ENCODE measurements at places on chromosomes 16 and 17. TPM values are rescaled to one million over a fixed set of nuclear protein-coding genes. Genes with fewer than 3 reads are reported as not detected.

DNA sequence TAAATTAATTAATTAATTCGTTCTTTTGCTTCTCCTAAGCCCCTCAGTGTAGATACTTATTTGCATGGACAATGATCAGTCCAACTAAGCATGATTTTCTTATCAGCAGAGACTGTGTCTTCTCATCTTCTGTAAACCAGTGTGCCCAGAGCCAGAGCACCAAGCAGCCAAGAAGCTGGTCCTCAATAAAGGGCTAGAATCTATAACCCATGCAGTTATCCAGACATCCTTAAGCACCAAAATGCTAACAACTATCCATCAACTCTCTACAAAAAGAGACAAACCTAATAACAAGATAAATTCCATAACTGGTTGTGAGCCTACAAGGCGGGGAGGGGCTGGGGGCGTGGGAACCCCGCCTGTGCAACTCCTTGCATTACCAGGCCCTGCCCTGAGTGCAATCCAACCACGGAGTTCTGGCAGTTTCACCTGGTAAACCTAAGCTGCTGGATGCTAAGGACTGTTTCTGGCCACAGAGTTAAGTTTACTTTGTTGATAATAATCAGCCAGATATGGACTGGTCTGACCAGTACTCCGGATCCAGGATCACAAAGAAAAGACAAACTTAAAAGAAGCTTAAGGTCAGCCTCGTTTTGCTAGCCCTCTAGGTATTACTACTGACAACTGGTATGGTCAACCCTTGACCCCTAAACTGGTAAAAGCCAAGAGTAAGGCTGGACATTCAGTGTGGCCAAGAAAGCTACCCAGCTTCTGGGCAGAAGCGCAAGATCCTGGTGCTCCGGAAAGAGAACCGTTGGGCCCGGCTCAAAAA, 51.5 kb downstream of the ZFHX3 start:
- H3K4me3 ChIP-seq: no peak overlapping the region
- H3K27me3 ChIP-seq: no peaks in the 10 kb centered on the region
- no peaks in the 10 kb centered on the region for H3K36me3 ChIP-seq
- H3K27ac ChIP-seq: no peak overlapping the region
- no peak for DNase-seq

DNA sequence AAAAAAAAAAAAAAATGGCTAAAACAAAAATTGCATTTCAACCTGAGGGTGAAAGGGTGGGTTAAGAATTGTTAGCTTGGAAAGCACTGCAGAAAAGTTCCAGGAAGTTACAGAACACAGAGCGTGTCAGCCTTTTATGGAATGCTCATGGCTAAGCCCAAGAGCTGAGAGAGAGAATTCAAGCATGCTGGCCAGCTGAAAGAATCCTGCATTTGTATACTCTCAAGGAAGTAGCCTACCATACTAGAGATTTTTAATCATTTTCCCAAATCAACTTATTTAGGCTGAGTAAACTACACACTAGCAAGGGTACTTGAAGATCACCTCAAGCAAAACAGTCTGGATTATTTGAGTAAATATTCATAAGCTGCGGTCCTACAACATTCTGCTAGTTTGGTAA, 153.9 kb downstream of the KCNJ2 start:
- H3K27me3 ChIP-seq: no peaks in the 10 kb centered on the region
- no peak overlapping the region for H3K27ac ChIP-seq
- H3K36me3 ChIP-seq: no peaks in the 10 kb centered on the region
- no peaks in the 10 kb centered on the region for H3K4me1 ChIP-seq
- no peak overlapping the region for H3K4me3 ChIP-seq

DNA sequence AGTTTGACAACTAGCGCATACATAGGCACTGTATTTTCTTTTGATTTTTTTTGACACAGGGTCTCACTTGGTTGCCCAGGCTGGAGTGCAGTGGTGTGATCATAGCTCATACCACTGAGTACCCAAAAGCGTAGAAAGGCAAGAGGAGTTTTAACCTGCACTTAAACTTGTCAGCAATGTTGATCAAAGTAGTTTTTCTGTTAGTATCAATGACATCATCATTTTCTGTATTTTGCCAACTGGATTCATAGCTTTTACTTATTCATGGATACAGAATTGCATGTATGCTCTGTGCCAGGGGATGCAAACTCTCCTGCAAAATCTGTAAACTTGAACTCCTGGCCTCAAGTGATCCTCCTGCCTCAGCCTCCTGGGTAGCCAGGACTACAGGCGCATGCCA, 55.9 kb upstream of the ATP2A3 start:
- no peaks in the 10 kb centered on the region for H3K27me3 ChIP-seq
- H3K4me1 ChIP-seq: peaks cover 2% of the 10 kb centered on the region
- peak overlapping the region; percentile 72 for H3K27ac ChIP-seq
- H3K4me3 ChIP-seq: no peak overlapping the region
- no peak for DNase-seq

DNA sequence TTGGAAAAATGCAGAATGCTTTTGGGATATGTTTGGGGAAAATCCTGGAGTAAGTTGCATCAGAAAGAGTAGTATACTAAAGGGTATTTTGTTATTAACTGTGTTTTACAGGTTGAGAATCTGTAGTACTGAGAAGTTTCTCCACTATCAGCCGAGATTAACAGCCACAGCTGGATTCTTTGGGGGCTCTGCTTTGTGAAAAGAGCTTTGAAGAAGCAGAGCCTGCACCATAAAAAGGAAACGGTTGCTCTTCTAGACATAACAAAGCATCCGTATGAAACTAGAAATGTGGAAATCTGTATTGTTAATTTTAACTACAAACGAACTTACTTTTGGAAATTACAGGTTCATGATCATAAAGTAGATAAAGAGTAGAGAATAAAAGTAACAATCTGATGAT, 5.3 kb downstream of the NLK start:
- no peak overlapping the region for H3K4me3 ChIP-seq
- DNase-seq: no peak
- peaks cover 2% of the 10 kb centered on the region for H3K36me3 ChIP-seq
- peaks cover 48% of the 10 kb centered on the region for H3K4me1 ChIP-seq

- H3K4me1 ChIP-seq: peaks cover 5% of the 10 kb centered on the region
- H3K4me3 ChIP-seq: no peak overlapping the region
- DNase-seq: no peak
- no peak overlapping the region for H3K27ac ChIP-seq
- peaks cover 9% of the 10 kb centered on the region for H3K36me3 ChIP-seq
Measured at GRCh38 chr16:14199624-14200023, 128.5 kb downstream of the MRTFB start.

DNA sequence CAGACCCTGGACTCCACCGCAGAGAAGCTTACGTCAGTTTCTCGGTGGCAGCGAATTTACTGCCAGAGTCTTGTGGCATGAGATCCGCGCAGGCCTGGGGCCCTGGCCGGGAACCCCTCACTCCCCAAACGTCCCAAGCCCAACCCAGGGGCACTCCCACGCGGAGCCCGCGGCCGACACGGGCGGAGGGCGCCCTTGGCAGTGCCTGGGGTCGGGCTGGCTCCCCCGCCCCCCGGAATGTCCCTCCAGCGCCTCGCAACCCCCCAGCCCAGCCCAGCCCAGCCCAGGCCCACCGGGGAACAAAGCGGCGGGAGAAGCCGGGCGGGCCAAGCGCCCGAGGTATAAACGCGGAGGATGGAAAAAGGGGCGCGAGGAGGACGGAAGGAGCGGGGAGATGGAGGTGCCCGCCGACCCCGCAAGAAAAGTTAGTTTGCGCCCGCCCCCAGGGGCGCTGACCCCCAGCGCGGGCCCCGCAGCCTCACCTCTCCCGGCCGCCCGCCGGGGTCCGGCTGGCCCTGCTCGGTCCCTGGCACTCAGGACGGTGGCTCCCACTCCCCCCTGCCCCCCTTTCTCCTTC, 330 bp downstream of the CASKIN2 start:
- no peak for DNase-seq
- H3K36me3 ChIP-seq: peaks cover 5% of the 10 kb centered on the region
- H3K4me1 ChIP-seq: peaks cover 17% of the 10 kb centered on the region
- no peak overlapping the region for H3K27ac ChIP-seq
- H3K27me3 ChIP-seq: no peaks in the 10 kb centered on the region
- peak overlapping the region; percentile 85 for H3K4me3 ChIP-seq

GRCh38 chr17:79840269-79840988, 1.2 kb upstream of the CBX4 start:
- H3K4me3 ChIP-seq: peak overlapping the region; percentile 80
- peaks cover 2% of the 10 kb centered on the region for H3K36me3 ChIP-seq

DNA sequence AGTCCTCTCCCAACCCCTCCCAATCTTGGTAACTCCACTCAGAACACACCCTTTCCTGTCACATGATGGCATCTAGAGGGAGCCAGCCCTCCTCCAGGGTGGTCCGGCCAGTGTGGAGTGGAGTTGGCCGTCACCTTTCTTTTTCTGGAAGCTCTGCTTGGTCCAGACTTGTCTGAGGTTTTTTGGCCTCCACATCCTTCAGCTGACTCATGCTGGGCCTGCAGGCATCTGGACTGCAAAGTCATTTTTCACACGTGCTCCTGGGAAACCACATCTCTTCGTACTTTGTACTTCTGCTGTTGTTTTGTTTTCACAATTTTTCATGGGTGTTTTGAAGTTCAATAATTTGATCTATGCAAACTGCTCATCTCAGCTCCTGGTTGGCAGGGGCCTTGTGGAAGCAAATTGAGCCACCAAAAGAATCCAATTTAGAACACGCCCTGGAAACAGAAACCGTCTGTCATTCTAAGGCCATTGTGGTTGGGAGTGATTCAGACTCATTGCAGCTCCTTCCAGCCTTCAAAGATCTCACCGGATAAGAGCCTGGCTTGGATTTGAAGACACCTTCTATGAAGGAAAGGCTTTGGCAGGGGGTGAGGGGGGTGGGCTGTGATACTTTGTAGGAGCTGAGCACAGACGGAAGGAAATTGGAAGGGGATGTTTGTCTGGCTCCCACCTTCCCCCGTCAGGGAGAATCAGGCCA, 42.4 kb upstream of the NF1 start:
- H3K27ac ChIP-seq: no peak overlapping the region
- no peaks in the 10 kb centered on the region for H3K27me3 ChIP-seq
- H3K4me3 ChIP-seq: no peak overlapping the region
- H3K36me3 ChIP-seq: peaks cover 6% of the 10 kb centered on the region
- no peak for DNase-seq

- H3K27ac ChIP-seq: no peak overlapping the region
- no peak for DNase-seq
- peaks cover 2% of the 10 kb centered on the region for H3K36me3 ChIP-seq
- H3K4me3 ChIP-seq: no peak overlapping the region
Measured at GRCh38 chr17:79919164-79919585, 79.9 kb upstream of the CBX4 start.

- no peak overlapping the region for H3K27ac ChIP-seq
- no peak for DNase-seq
- H3K4me1 ChIP-seq: no peaks in the 10 kb centered on the region
- peaks cover 5% of the 10 kb centered on the region for H3K27me3 ChIP-seq
Measured at GRCh38 chr17:58783380-58783779, 27.7 kb downstream of the PPM1E start.

DNA sequence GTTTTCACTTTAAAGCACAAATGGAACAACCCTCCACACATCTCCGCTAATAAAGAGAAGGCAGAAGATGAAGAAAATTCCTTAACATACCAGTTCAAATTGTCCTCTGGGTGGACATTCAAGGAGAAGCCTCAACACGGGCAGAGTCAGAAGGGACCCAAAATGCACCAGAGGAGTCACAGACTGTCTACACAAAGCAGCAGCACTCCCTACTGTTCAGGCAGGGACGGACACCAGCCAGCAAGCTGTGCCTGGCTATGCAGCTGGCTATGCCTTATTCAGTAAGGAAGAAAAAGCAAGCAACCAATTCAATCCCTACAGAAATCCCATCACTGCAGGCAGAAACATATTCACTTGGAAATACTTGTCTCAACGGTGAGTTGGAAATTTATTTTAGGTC, 8.1 kb downstream of the DNAJC7 start:
- no peak for DNase-seq
- H3K4me3 ChIP-seq: no peak overlapping the region
- peak overlapping the region; percentile 63 for H3K27ac ChIP-seq
- peaks cover 36% of the 10 kb centered on the region for H3K4me1 ChIP-seq

DNA sequence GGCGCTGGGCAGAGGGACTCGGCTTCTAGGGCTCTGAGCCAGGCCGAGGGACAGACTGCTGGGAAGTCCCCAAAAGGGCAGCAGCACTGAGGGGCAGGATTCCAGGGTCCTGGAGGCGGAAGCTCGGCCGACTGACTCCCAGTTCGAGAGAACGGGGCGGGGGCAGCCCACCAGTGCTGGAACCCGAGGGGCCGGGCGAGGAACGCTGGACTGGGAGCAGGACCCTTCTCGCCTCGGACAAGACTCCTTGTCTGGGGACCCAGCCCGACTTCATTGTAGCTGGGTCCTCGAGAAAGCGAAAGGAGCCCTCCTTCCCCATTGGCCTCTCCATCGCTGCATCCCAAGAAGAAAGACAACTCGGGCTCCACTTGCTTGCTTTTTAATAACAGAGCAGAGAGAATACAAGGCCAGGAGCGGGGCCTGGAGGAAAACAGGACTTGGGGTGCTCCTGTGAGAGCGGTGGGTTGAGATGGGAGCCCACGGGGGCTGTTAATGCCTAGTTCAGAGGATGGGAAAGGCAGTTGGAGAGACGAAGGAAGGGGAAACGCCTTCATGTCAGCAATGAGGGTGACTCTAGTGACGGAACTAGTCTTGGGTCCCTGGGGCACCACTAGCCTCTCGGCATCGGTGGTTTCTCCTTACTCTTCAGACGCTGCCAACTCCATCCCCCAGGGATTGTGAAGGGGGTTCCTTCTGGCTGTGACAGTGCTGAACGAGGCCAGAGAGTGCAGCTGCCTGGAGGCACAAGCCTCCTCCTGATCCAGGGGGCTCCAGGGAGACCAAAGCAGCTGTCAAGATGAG, 492 bp upstream of the CAMTA2 start:
- H3K4me3 ChIP-seq: peak overlapping the region; percentile 93
- H3K27me3 ChIP-seq: no peaks in the 10 kb centered on the region

- H3K27me3 ChIP-seq: no peaks in the 10 kb centered on the region
- peak overlapping the region; percentile 68 for H3K4me3 ChIP-seq
- H3K4me1 ChIP-seq: peaks cover 37% of the 10 kb centered on the region
Measured at GRCh38 chr16:27174007-27174406, 29.3 kb upstream of the KDM8 start.

DNA sequence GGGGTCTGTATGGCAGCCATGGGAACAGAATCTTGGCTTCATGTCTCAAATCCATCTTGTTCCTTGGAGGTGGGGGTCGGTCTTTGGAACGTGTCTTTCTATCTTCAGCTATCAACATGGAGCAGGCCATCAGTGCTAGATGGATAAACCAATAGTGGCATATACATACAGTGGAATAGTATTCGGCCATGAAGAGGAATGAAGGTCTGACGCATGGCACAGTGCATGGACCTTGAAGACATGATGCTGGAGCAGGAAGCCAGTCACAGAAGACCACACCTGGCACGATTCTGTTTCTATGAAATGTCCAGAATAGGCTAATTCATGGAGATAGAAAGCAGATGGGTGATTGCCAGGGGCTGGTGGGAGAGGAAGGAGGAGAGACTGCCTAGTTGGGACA, 7.8 kb downstream of the KCNG4 start:
- no peak overlapping the region for H3K27ac ChIP-seq
- H3K4me1 ChIP-seq: no peaks in the 10 kb centered on the region
- peaks cover 56% of the 10 kb centered on the region for H3K27me3 ChIP-seq
- H3K36me3 ChIP-seq: no peaks in the 10 kb centered on the region
- no peak for DNase-seq
- H3K4me3 ChIP-seq: no peak overlapping the region

GRCh38 chr16:66434619-66435430, 7.7 kb downstream of the BEAN1 start:
- H3K4me1 ChIP-seq: peaks cover 2% of the 10 kb centered on the region
- H3K36me3 ChIP-seq: peaks cover 3% of the 10 kb centered on the region
- peaks cover 57% of the 10 kb centered on the region for H3K27me3 ChIP-seq
- H3K27ac ChIP-seq: no peak overlapping the region
- no peak for DNase-seq
- no peak overlapping the region for H3K4me3 ChIP-seq

TSPOAP1 gene
- total RNA-seq: 32.8 TPM

FLOT2 gene
- 132 TPM for total RNA-seq

EVI2B gene
- 106 TPM for total RNA-seq

P2RX1 gene
- 15.0 TPM for total RNA-seq

ABCA8 gene
- total RNA-seq: not detected

AKTIP gene
- total RNA-seq: 28.5 TPM

TBC1D3K gene
- total RNA-seq: not detected

TMIGD1 gene
- not detected for total RNA-seq

WNT9B gene
- not detected for total RNA-seq
